CD4-positive, CD25-positive, alpha-beta regulatory T cell (primary cell): ENCODE measurements at places on chromosomes 16 and 17.

DNA sequence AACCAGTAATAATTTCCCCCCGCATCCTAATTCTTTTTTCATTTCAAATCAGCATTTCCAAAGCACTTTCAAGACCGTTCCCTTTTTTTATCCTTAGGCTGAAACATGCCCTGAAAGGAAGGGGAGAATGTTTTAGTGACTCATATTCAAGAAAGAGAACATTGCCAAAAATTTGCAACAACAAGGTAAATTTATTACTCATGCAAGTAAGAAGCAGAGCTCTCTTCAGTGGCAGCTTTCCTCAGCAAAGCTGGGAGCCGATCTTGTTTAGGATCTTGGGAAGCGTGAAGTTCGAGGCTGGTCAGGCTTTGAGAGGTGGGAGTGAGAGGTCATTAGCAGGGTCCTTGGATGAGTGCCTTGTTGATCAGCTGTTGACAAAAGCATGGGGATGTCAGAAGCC lies 129.5 kb downstream of the PRKCA start:
- no peak for DNase-seq

DNA sequence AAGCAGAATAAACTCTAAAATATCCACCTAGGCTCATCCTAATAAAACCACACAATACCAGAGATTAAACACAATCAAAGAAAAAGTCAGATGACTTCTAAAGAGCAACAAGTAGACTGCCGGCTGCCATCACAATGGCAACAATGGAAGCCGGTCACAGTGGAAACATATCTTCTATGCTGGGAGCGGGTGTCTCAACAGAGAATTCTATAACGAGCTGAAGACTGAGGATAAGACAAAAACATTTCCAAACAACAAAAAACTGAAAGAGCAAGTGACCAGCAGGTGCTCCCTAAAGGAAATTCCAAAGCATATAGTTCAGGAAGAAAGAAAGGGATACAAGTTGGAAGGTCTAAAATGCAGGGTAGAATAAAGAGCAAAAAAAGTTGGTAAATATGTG lies 8.9 kb downstream of the NSMCE1 start:
- no peak for DNase-seq

DNA sequence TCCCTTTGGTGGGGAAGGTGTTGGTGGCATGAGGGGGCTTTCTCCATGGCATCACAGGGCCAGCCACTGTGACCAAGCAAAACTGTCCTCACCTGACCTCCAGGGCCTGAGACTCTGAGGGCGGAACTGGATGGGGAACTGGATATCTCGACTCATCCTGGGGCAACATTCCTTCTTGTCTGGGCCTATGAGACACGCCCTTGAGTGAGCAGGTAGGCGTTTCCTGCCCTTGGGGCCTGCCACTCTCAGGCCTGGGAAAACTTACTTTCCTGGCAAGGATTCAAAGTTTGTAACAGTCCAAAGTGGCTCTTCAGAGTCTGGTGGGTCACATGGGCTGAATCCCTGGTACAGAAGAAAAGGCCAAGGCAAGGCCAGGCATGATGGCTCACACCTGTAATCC lies 9.6 kb downstream of the MT1X start:
- no peak for DNase-seq

DNA sequence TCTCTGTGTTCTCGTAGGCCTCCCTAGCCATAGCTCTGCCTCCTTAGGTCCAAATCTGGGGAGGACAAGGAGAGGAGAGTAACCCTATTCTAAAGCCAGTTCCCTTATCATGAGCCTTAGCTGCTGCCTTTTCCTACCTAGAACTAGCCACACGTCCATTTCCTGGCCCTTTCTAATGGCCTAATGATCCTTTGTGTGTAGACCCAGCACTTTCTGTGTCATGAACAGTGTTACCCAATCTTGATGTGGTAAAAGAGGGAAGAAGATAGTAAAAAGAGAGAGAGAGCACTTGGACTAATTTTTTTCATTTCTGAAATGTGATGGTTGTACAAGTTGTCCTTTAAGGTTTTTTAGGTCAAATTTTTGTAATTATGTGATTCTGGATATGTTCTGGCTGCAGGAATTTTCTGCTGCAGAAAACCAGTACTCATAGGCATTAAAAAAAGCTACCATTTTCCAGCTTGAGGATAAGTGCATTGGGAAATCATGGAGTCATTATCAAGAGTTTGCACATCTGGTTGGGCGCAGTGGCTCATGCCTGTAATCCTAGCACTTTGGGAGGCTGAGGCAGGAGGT lies 18.2 kb downstream of the CASC3 start:
- DNase-seq, result no peak

- no peak for DNase-seq
These were observed 9.6 kb downstream of the GPRC5B start for GRCh38 chr16:19874851-19875546.
